GOT3 (cell line): ENCODE measurements at places on chromosomes 12 and 14.

DNA sequence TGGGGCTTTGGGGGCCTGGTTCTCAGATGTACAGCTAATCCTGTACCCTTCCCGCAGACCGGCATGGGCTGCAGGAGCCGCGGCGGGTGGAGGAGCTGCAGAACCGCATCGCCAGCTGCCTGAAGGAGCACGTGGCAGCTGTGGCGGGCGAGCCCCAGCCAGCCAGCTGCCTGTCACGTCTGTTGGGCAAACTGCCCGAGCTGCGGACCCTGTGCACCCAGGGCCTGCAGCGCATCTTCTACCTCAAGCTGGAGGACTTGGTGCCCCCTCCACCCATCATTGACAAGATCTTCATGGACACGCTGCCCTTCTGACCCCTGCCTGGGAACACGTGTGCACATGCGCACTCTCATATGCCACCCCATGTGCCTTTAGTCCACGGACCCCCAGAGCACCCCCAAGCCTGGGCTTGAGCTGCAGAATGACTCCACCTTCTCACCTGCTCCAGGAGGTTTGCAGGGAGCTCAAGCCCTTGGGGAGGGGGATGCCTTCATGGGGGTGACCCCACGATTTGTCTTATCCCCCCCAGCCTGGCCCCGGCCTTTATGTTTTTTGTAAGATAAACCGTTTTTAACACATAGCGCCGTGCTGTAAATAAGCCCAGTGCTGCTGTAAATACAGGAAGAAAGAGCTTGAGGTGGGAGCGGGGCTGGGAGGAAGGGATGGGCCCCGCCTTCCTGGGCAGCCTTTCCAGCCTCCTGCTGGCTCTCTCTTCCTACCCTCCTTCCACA, 7.6 kb downstream of the NR4A1 start:
- no peak for DNase-seq

DNA sequence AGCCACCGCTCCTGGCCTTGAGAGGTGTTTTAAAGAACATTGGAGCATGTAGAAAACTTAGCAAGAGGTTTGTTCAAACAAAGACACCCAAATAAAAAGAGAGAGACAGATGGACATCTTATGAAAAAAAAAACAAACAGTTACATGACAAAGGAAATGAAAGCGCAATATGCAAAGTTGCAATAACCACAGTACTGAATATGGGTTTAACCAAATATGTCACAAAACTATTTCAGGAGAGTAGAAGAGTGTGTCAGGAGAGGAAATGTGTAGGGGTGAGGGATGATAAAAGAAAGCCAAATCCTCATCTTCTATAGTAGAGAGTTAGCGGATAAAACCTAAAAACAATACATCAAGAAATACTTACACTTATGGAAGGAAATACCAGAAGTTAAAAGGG, 98.4 kb downstream of the GTF2A1 start:
- DNase-seq = no peak

GRCh38 chr14:77151918-77152588, 10.5 kb upstream of the ZDHHC22 start:
- no peak for DNase-seq

DNA sequence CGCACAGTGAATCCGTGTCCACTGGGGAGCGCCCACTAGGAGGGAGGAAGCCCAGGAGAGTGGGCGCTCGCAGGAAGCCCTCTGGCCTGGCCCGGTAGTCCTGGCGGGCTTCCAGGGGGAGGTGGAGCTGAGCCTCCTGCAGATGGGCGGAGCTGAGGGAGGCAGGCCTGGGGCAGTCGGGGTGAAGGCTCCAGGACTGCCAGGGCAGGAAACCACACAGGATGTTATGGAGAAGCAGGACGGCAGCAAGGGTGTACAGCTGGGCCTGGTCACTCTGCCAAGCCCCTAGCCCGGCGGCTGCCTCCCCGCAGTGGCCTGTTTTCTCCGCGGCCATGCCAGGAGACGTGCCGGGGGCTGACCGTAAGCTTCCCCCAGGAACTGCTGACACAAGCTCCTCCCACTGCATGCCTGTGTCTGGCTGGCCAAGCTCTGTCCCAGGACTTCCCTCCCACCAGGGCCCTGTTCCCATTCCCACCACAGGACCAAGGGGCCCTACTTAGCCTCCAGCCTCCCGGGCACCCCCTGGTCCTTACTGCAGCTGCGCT, 143.4 kb upstream of the C14orf180 start:
- DNase-seq = no peak
